Glutamatergic neuron (in vitro differentiated cells): ENCODE measurements at places on chromosomes 1 and 21.

- H3K4me3 ChIP-seq, result no peak overlapping the region
- no peak overlapping the region for H3K27ac ChIP-seq
- DNase-seq, result no peak
- H3K27me3 ChIP-seq, result peaks cover 1% of the 10 kb centered on the region
- peaks cover 9% of the 10 kb centered on the region for H3K4me1 ChIP-seq
- no peaks in the 10 kb centered on the region for H3K36me3 ChIP-seq
Measured at GRCh38 chr1:218351391-218352074, 6.4 kb downstream of the TGFB2 start.

DNA sequence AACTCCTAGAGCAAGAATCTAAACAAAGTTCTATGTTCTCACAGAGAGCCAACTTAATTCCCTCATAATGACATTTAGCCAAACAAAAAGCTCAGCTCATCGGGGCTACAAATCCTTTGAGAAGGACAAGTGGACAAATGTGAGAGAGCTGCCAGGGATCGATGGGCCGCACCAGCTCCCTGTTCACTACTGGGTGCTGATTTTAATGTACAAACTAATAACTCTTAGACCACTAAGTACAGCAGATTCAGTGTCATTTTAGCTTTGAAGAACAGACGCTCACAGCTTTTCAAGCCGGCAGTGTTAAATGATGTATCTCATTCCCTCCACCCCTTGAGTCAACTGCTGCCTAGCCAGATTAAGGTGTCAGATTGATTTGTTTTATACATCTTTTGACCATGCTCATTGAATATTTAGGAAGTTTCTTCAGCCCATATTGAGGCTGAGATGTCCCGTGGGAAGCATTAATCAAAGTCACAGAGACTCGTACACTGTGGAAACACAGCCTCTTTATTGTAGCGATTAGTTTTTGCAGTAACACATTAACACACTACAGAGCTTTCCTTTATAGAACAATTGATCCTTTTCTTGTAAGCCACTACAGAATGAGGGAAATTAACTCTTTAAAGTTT lies 21.1 kb downstream of the PROX1 start:
- H3K4me3 ChIP-seq, result peak overlapping the region; percentile 71
- DNase-seq, result no peak
- H3K36me3 ChIP-seq, result peaks cover 8% of the 10 kb centered on the region
- peaks cover 57% of the 10 kb centered on the region for H3K4me1 ChIP-seq
- H3K27me3 ChIP-seq, result peaks cover 5% of the 10 kb centered on the region

GRCh38 chr1:109319114-109319513 lies 12.3 kb upstream of the MYBPHL start:
- no peak overlapping the region for H3K4me3 ChIP-seq
- H3K4me1 ChIP-seq, result peaks cover 8% of the 10 kb centered on the region
- H3K36me3 ChIP-seq, result peaks cover 21% of the 10 kb centered on the region
- H3K27me3 ChIP-seq, result peaks cover 3% of the 10 kb centered on the region

DNA sequence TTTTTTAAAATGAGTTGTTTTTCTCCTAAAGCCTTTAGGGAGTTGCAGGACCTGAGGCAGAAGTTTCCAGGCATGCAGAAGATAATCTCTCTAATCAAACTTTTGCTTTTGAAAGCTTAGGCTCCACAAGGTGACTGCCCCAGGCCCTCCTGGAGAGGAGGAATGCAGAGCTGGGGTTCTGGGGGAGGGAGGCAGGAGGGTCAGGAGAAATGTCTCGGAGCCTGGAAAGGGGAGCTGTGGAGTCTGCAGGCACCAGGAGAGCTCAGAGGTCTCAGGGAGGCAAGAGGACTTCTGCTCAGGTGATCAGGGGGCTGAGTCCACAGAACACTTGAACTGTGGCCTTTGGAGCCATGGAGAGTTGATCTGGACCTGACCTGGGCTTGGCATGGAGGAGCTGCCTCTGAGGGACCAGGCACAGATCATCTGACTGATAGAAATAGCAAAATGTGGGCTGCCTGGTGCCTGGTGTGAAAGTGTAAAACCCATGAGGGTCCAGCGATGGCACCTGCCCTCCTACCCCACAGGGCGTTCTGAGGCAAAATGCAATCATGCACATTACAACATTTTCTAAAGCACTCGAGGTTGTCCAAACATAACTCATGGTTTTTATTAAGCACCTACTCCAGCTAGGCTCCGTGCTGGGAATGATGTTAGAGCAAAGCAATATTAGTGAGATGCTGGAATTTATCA lies 10.0 kb upstream of the ABCG1 start:
- no peaks in the 10 kb centered on the region for H3K4me1 ChIP-seq
- no peak overlapping the region for H3K27ac ChIP-seq
- H3K4me3 ChIP-seq, result no peak overlapping the region
- DNase-seq, result no peak
- H3K27me3 ChIP-seq, result peaks cover 4% of the 10 kb centered on the region

DNA sequence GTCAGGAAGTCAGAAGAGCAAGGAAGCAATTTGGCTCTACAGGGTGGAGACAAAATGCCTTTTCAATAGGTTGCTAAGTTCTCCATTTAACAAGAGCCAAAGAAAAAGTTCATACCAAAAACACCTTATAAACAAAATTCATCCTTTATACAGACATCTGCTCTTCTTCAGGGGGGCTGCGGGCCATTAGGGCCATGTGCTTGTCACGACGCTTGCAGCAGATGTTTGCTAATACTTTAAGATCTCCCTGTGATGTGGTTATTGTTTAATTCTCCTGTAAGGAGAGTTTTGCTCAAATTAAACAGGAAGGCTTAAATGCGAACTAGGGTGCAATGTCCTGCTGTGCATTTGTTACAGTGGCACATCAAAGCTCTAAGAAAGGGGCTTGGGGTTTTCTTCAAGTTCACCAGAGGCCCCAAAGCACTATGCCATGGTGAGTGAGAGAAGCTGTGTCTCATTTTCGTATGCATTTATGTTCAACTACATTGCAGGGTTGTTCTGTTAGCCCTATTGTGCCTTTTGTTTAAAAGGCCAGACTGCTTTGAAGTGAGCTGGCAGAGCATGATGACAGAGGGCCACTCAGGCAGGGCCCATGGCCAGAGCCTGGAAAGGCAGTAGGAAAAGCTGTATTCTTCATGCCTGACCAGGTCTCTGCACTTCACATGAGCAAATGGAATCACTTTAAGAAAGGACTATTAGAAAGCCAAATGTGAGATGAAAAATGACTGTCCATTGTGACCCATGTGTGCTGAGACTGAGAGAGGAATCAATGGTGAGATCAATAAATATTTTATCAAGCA lies 24.8 kb upstream of the NTPCR start:
- DNase-seq, result no peak
- no peaks in the 10 kb centered on the region for H3K27me3 ChIP-seq
- no peak overlapping the region for H3K27ac ChIP-seq
- no peak overlapping the region for H3K4me3 ChIP-seq

GRCh38 chr1:41764656-41765055 lies 154.1 kb downstream of the HIVEP3 start:
- no peak overlapping the region for H3K4me3 ChIP-seq
- peaks cover 13% of the 10 kb centered on the region for H3K36me3 ChIP-seq
- peaks cover 6% of the 10 kb centered on the region for H3K27me3 ChIP-seq
- peaks cover 32% of the 10 kb centered on the region for H3K4me1 ChIP-seq
- no peak overlapping the region for H3K27ac ChIP-seq
- DNase-seq, result no peak

- H3K27ac ChIP-seq, result no peak overlapping the region
- no peaks in the 10 kb centered on the region for H3K4me1 ChIP-seq
- no peak for DNase-seq
- no peak overlapping the region for H3K4me3 ChIP-seq
Measured at GRCh38 chr1:233790662-233791371, 113.7 kb upstream of the SLC35F3 start.
